ENCODE measurements at places on chromosomes 6 and 20.

DNA sequence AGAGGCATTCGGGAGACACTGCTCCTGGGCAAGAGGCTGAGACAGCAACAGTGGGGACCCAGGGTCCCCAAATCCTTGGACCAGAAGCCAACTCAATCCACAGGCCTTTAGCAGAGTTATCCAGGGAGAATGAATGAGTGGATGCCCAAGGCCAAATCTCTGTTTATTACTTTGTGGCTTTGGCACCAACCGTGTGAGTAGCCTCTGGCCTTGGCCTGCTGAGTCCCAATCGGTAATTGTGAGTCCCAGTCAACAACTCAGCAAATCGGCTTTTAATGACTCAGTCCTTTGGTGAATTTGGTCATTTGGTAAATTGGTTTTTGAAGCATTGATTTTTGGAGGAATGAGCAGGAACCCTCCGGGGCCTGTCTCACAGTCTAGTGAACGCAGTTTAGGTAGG is 29.1 kb upstream of the ECI2 start:
- no peak for DNase-seq

- DNase-seq = peak; percentile 71
These were observed 2.0 kb upstream of the PLCG1 start for GRCh38 chr20:41135187-41135887.

GRCh38 chr6:26544473-26544872 is 6.3 kb downstream of the HMGN4 start:
- no peak for DNase-seq

- DNase-seq = no peak
These were observed 251.1 kb downstream of the FOXC1 start for GRCh38 chr6:1860756-1861348.

DNA sequence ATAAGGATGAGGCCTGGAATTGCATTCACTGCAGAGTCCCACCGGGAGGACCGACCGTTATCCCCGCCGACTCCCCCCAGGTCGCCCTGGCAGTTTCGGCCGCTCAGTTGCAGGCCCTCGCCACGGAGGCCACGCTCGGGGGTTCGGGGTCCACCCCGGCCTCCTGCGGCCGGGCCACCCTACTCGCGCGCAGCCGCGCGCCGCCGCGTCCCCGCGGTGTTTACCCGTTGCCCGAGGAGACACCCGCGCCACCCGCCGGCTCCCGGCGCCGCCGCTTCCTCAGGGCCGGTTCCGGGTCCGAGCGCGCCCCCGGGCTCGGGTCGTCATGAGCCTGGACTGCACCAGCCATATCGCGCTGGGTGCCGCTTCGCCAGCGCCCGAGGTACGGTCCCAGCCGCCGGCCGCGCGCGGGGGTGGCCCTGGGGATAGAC is at the start of gene CCDC170:
TSS of gene CCDC170 (plus strand) at position 214 of the 431 bp plus-strand sequence. CDS start at position 326, 112 bp downstream.
- DNase-seq = no peak

DNA sequence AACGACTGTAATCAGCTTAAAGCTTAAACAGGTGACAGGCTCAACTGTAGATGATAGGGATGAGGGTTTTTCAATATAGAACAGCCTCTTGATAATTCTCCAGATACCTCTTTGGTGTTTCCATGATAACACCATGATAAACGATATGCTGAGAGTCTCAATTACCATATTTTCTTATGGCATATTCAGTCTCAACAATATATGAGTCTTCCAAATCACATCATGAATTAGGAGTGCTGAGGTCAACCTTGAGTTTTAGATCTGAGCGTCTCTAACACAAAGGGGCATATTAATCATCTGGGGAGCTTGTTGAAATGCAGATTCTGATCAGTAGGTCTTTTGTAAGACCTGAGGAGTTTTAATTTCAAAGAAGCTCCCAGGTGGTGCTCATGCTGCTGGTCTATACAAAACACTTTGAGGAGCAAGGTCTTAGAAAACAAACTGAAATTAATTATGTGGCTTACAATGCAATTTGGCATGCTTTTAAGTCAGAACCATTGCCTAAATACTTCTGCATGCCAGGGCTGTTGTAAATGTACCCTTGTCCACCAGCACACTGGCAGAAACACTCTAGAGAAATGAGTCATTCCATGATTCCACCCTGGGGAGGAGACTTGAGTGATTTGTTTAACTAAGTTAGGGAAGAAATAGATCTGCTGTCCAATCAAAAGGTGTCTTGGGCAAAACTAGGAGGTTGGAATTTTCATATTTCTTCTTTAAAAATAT is 49.6 kb downstream of the PTCHD4 start:
- DNase-seq = no peak

DNA sequence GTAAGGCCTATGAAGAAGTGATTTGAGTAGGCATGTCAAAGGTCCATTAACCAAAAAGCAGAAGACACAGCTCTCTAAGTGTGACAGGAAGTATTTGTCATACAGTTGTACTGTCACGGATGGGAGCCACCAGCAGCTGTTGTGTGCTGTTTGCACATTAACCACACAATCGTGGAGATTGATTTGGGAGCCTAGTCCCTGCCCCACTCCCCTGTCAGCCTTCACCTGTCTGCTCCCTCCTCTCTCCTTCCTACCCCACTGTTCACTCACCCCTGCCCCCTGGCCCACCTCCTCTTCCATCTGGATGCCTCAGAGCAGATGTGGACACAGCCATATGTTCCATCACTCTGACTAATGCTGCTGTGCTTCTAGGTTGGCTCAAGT is 124.7 kb upstream of the SPACA1 start:
- no peak for DNase-seq

GRCh38 chr6:170407200-170407599 is 100.6 kb downstream of the FAM120B start:
- DNase-seq = no peak

Measured in iPS DF 6.9 (cell line).